ENCODE measurements at places on chromosomes 1 and 21. TPM values are rescaled to one million over a fixed set of nuclear protein-coding genes. Genes with fewer than 3 reads are reported as not detected.

GRCh38 chr1:94236630-94237290, 624 bp downstream of the ARHGAP29 start:
- H3K4me1 ChIP-seq: peaks cover 67% of the 10 kb centered on the region
- no peaks in the 10 kb centered on the region for H3K27me3 ChIP-seq
- H3K4me3 ChIP-seq: peak overlapping the region; percentile 88

DNA sequence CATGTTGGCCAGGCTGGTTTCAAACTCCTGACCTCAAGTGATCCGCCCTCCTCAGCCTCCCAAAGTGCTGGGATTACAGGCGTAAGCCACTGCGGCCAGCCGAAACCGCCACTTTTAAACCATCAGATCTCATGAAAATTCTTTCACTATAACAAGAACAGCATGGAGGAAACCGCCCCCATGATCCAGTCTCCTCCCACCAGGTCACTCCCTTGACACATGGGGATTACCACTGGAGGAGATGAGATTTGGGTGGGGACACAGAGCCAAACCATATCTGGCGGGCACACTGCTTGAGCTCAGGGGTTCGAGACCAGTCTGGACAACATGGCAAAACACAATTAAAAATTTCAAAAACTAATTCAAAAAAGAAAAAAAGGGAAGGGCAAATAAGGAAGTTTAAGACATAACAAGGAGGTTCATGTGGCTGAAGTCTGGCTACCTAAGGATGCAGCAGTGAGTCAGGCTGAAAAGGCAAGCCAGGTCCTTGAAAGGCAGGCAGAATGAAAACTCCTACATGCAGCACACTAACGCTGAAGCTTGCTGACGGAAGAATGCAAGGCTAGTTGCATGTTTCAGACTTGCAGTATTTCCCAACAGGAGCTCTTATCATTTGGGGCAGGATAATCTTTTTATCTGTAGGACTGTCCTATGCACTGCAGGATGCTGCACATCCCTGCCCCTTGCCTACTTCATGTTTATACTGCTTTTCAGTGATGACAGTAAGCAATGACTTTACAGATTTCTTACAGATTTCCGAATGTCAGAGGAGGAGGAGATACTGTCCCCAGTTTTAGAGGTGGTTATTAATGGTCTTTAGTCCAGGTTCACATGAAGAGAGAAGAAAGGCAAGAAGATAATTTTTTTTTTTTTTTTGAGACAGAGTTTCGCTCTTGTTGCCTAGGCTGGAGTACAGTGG, 49.3 kb downstream of the FBXO42 start:
- no peaks in the 10 kb centered on the region for H3K4me1 ChIP-seq
- H3K27ac ChIP-seq: no peak overlapping the region
- H3K36me3 ChIP-seq: peaks cover 10% of the 10 kb centered on the region
- DNase-seq: no peak
- H3K27me3 ChIP-seq: no peaks in the 10 kb centered on the region
- H3K4me3 ChIP-seq: no peak overlapping the region

DNA sequence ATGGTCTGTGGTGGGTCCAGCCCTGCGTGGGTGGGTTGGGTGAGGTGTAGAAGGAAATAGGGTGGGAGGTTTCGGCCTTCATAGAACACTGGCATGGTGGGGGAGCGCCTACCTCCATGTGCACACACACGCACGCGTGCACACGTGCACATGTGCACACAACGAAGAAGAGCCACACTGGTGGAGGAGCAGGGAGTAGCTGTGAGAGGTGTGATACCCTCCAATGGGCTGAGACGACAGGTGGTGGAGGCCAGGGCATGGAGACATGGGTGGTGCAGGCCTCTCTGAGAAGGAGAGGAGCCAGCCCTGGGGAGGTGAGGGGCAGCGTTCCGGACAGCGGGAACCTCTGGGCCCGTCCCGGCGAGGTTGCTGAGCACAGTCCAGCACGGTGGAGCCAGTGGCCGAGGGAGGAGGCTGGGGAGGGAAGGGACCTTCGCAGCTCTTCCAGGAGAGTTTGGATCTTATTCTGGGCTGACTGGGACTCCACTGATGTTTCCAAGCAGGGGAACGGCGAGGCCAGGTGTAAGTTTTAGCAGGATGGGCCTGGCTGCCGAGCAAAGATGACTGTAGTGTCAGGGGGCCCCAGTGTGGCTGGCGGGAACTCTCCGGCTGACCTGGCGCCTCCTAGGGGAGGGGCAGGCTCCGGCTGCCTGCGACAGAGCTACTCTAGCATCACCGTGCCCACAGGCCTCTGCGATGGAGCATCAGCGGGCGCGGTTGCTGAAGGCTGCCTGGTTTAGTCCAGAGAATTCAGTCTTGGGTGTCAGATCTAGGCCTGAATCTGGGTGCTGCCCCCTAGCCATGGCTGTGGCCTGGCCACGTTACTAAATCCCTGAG, 107.2 kb downstream of the ARHGEF10L start:
- no peak overlapping the region for H3K27ac ChIP-seq
- H3K36me3 ChIP-seq: no peaks in the 10 kb centered on the region
- no peak for DNase-seq
- H3K4me3 ChIP-seq: no peak overlapping the region
- H3K4me1 ChIP-seq: no peaks in the 10 kb centered on the region

DNA sequence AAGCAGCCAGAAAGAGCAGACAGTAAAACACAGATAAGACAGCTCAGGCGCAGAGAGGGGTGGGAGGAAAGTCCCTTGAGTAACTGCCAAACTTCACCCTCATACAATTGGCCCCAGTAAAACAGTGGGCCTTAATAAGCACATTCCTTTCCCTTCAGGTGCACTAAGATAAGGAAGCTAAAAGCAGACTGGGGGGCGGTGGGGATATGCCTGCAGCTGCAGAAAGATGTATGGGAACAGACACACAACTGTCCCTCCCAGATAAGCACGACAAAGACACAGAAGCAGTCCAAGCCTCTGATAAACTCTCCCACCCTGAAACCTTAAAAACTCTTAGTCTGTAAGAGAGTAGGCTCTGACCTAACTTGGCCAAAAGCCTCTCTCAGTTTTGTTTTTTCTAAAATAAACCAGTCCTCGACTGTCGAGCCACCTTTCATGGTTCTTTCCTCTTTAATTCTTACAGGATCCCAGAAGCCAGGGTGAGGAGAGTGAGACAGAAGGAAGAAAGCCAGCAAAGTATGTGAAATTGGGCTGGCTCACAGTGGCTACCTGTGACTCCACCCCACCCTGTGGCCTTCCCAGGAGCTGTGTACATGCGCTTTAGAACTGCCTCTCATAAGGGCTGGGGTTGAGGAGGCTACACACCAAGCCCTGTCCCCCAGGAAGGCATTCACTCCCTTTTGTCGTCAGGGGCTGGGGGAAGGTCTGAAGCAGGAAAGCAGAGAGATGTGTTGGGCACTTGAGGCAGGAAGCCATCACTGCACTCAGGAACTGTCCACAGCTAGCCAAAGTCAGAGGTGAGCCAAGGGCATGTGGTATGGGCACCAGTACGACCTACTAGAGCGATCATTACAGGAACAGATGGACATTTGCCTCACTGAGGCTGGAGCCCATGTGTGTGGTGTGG, 4.6 kb downstream of the PGLYRP4 start:
- DNase-seq: no peak
- H3K4me1 ChIP-seq: no peaks in the 10 kb centered on the region
- no peak overlapping the region for H3K27ac ChIP-seq
- H3K4me3 ChIP-seq: no peak overlapping the region
- H3K36me3 ChIP-seq: no peaks in the 10 kb centered on the region
- H3K27me3 ChIP-seq: peaks cover 3% of the 10 kb centered on the region

GRCh38 chr1:29415861-29416260, 179.5 kb downstream of the PTPRU start:
- no peak overlapping the region for H3K27ac ChIP-seq
- H3K36me3 ChIP-seq: no peaks in the 10 kb centered on the region
- no peak overlapping the region for H3K4me3 ChIP-seq
- no peak for DNase-seq

DNA sequence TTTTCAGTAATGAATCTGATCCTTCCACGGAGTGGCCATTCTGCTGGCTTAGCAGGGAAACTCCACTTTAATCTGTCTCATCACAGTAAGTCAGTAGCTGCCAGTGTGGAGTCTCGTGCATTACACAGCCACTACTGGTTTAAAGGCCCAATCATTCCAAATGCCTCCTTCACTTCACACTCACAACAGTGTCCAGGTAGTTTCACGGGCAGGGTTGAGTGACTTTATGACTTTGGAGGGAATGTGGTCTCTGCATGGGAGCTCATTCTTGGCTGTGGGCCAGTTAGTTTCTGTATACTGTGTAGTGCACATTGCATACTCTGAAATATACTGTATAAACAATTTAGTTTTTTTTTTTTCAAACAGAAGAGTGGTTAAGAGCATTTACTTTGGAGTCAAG, 34.6 kb upstream of the C1orf87 start:
- H3K36me3 ChIP-seq: no peaks in the 10 kb centered on the region
- H3K27me3 ChIP-seq: no peaks in the 10 kb centered on the region
- no peak overlapping the region for H3K27ac ChIP-seq
- H3K4me1 ChIP-seq: no peaks in the 10 kb centered on the region

DNA sequence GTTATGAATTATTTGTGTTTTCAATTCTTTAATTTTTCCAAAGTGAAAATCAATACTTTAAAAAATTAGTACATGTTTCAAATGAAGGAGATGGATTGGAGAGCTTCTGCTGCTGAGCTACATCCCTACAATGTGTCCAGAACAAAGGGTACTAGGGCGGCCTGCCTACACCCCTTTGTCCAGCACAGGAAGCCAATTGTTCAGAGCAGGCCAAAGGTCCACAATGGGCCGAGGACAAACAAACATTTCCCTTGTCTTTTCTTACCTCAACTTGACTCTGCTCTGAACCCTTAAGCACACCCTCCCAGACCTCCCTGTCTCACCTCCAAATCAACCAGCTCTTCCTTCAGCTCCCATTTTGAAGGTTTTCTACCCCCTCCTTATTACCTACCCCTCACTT, 39.4 kb upstream of the CAMK1G start:
- DNase-seq: no peak
- no peak overlapping the region for H3K4me3 ChIP-seq
- no peaks in the 10 kb centered on the region for H3K27me3 ChIP-seq
- no peak overlapping the region for H3K27ac ChIP-seq
- no peaks in the 10 kb centered on the region for H3K4me1 ChIP-seq

DNA sequence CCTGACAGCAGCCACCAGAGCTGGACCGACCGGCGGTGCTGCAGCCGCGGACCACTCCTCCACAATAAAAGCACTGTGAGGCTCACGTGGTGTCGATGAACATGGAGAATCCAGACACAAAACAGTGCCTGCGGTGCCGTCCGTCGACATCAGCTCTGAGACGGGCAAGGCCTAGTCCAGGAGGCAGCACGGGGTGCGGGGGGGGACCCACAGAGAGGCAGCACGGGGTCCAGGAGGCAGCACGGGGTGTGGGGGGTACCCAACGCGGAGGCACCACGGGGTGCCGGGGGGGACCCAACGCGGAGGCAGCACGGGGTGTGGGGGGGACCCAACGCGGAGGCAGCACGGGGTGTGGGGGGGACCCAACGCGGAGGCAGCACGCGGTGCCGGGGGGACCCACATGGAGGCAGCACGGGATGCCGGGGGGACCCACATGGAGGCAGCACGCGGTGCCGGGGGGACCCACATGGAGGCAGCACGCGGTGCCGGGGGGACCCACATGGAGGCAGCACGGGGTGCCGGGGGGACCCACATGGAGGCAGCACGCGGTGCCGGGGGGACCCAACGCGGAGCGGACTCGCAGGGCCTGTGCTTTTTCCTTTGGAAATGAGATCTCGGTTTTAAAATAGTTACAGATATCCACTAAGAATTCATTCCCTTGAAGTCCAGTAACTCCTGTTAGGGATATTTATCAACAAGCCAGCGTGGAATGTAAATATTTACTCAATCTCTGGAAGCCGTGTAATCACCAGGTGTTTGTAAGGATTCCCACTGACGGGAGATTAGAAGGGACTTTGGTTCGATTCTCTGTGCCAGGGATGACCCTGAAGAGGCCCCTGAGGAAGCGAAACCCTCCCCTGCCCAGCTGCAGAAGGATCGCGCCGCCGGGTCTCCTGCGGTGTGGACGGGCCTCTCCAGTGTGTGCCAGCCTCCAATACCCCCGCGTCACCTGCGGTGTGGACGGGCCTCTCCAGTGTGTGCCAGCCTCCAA, 52.1 kb downstream of the COL6A1 start:
- no peaks in the 10 kb centered on the region for H3K27me3 ChIP-seq
- DNase-seq: no peak
- H3K27ac ChIP-seq: no peak overlapping the region
- H3K36me3 ChIP-seq: no peaks in the 10 kb centered on the region
- H3K4me3 ChIP-seq: no peak overlapping the region
- H3K4me1 ChIP-seq: peaks cover 2% of the 10 kb centered on the region

- H3K36me3 ChIP-seq: no peaks in the 10 kb centered on the region
- no peak overlapping the region for H3K4me3 ChIP-seq
- peak; percentile 27 for DNase-seq
- no peaks in the 10 kb centered on the region for H3K27me3 ChIP-seq
Measured at GRCh38 chr1:86068841-86069756, 87.5 kb downstream of the COL24A1 start.

DNA sequence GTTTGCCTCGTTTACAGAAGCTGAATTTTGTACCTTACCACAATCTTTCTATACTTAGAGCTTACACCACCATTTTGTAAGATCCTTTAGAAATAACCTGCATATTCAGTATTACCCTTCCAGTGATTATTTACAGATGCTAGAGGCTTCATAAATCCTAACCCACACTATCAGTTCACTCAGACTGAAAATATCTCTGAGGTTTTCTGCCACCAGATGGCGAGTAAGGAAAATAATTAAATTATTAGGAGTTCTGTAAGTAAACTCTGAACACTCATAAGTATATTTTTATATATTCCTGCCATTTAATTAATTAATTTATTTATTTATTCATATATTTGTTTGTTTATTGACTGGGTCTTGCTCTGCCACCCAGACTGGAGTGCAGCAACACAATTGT, 1635.2 kb downstream of the PLA2G4A start:
- no peaks in the 10 kb centered on the region for H3K36me3 ChIP-seq
- no peaks in the 10 kb centered on the region for H3K27me3 ChIP-seq
- H3K27ac ChIP-seq: no peak overlapping the region
- DNase-seq: no peak

- no peak overlapping the region for H3K4me3 ChIP-seq
- no peaks in the 10 kb centered on the region for H3K36me3 ChIP-seq
- H3K4me1 ChIP-seq: no peaks in the 10 kb centered on the region
- H3K27ac ChIP-seq: no peak overlapping the region
- no peaks in the 10 kb centered on the region for H3K27me3 ChIP-seq
- no peak for DNase-seq
Measured at GRCh38 chr1:116682641-116683221, 15.2 kb upstream of the IGSF3 start.

GRCh38 chr1:175232335-175232734, 39.8 kb upstream of the KIAA0040 start:
- H3K27ac ChIP-seq: no peak overlapping the region
- no peak for DNase-seq
- H3K36me3 ChIP-seq: no peaks in the 10 kb centered on the region
- H3K27me3 ChIP-seq: no peaks in the 10 kb centered on the region

- no peak for DNase-seq
- no peaks in the 10 kb centered on the region for H3K36me3 ChIP-seq
Measured at GRCh38 chr1:22772014-22772413, 61.4 kb downstream of the EPHB2 start.

The AMPD1 gene
- not detected for total RNA-seq

The B3GALT2 gene
- not detected for total RNA-seq

The FAM163A gene
- not detected for total RNA-seq

The LCE3E gene
- total RNA-seq: not detected

The TSPEAR gene
- total RNA-seq: not detected

The C1orf185 gene
- not detected for total RNA-seq

The ANKRD34A gene
- 0.60 TPM for total RNA-seq

The SASS6 gene
- 6.5 TPM for total RNA-seq

The PCAT6 gene
- total RNA-seq: 1.7 TPM

The PTPRC gene
- not detected for total RNA-seq

The CELF3 gene
- not detected for total RNA-seq

The ERICH3 gene
- total RNA-seq: not detected

The AKR7A3 gene
- total RNA-seq: 0.49 TPM

The IRF6 gene
- total RNA-seq: 42.0 TPM

The KCNE1 gene
- 0.53 TPM for total RNA-seq

The HSD3B2 gene
- total RNA-seq: not detected

The ERMAP gene
- total RNA-seq: 7.8 TPM

Measured in endothelial cell of umbilical vein (primary cell).